ENCODE measurements at places on chromosomes 13 and 19.

GRCh38 chr13:19618977-19619376, 14.5 kb upstream of the MPHOSPH8 start:
- DNase-seq, result no peak

GRCh38 chr13:108267347-108267746, 2.2 kb upstream of the TNFSF13B start:
- no peak for DNase-seq

- no peak for DNase-seq
These were observed 5.1 kb downstream of the USE1 start for GRCh38 chr19:17220207-17220758.

DNA sequence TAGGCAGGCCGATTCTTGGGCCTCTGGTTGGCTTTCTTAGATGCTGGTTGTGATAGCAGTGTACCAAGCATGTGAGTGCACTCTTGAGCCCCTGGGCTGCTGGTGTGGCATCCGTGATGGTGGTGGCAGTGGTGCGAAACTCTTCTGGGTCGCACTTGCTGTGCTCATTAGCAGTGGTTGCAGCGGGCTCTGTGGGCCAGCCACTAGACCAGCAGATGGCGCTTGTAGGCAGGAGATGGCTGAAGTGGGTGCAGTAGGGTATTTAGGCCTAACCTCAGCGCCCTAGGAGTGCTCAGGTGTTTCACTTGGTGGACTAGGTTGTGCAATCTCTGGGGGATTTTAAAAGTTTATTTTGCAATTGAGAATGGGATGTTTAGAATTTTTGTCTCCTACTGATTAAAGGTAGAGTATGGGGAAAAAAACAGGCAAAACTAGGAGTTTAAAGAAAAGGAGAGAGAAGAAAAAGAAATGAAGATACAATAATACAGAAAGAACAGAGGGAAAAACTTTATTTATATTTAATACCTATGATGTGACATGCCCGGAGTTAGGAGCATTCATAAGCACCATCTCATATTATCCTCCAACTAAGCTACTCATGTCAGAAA, 4.3 kb upstream of the ZNF17 start:
- peak; percentile 76 for DNase-seq

DNA sequence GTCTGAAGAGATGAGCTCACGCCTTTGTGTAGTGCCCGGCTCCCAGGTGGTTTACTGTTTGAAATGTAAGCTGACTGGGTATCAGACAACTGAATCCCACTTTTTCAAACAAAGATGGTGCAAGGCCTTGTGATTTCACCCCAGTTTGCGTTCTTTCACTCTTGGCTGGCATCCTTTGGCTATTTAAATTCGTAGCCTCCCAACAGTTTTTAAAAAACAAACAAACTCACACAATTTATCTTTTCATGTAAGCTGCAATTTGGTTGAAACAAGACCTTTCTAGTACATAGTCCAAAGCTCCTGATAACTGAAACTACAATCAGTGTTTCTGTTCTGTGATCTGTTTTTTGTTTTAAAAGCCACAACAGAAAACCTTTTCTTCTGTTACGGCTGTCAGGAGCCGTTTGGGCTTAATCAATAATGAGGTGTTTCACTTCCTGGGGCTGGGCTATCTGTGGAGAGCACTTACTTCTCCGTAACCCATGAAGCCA, 65.1 kb upstream of the NPAS1 start:
- DNase-seq, result no peak

DNA sequence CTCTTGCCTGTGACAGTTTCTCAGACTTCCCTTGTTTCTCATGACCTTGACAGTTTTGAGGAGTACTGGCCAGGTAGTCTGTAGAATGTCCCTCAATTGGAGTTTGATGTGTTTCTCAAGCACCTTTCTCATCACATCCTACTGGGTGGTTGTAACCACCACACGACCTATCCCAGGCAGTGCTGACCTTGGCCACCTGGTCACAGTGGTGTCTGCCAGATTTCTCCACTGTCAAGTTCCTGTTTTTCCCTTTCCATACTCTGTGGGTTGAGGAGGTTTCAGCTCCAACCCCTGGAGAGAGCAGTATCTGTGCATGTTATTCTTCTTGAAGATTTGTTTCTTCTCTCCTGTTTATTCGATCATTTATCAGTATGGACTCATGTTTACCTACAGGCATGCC, 8.4 kb upstream of the UPF3A start:
- DNase-seq, result no peak

DNA sequence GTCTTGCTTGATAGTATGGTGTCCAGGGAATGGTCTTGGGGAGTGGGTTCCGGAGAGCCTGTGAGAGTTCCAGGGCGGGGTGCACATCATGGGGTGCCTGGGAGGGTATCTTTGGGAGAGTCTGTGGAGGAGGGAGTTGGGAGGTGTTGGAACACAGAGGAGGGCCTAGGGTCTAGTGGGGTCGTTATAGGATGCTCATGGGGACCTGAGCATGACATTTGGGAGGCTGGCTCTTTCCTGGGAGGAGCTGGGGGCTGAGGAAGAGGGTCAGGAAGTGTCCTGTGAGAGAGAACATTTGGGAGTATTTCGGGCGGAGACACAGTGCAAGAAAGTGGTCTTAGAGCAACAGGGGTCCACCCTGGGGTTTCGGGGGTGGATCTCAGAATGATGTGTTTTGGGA, 2.7 kb downstream of the ACTL9 start:
- no peak for DNase-seq

DNA sequence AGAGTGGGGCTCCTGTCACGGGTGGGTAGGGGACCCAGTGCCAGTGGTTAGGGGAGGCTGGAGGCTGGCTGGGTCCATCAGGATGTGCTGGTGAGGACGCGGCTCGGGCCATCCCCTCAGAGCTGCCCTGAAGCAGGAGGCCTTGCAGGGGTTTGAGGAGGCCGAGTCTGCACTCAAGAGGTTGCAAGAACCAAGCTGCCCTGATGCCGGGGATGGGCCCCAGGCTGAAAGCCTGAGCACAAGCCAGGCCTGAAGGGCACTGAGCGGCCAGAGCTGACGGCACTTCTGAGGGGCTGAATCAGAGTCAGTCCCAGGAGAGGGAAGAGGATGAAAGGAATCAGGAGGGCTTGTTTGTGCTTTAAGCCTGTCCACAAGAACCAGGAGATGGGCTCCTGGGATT, 92.9 kb downstream of the RGCC start:
- DNase-seq, result no peak

GRCh38 chr13:92896842-92897241, 329.8 kb upstream of the GPC6 start:
- no peak for DNase-seq

DNA sequence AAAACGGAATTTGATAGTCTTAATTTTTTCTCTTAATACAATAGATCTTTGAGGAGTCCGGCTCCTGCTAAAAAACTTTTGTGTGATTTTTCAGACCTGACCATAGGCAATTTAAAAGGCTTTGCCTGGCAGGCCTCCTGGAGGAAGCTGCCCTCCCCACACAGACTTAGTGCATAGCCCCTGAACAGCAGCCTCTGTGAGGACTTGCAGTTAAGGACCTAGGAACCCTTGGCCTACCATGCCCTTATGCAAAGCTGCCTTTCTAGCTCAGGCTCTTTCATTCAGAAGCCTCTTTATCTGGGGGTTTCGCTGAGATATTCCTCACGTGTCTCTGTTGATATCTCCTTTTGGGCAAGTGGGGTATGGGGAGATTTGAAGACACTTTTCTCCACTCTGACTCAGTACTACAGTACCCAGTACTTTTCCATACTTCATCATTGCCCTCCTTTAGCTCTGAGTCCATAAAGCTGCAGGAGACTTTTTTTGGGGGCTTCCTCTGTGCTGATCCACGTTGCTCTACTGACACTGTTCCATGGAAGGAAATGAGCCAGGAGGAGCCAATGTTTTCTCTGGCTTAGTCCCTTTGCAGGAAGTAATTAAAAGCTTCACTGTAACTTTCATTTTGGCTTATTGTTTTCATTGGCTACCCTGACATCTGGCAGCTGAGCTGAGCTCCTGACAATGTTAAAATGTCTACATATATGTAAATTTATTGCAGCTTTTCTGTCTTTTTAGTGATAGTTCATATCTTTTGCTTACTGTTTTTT, 283.1 kb downstream of the TDRD3 start:
- DNase-seq, result no peak

All from activated CD4-positive, alpha-beta T cell treated with anti-CD3 and anti-CD28 coated beads, Interleukin-2, amount 50 U/mL, for 48 hours (primary cell).